ENCODE measurements at places on chromosomes 1 and 21. TPM values are rescaled to one million over a fixed set of nuclear protein-coding genes. Genes with fewer than 3 reads are reported as not detected.

DNA sequence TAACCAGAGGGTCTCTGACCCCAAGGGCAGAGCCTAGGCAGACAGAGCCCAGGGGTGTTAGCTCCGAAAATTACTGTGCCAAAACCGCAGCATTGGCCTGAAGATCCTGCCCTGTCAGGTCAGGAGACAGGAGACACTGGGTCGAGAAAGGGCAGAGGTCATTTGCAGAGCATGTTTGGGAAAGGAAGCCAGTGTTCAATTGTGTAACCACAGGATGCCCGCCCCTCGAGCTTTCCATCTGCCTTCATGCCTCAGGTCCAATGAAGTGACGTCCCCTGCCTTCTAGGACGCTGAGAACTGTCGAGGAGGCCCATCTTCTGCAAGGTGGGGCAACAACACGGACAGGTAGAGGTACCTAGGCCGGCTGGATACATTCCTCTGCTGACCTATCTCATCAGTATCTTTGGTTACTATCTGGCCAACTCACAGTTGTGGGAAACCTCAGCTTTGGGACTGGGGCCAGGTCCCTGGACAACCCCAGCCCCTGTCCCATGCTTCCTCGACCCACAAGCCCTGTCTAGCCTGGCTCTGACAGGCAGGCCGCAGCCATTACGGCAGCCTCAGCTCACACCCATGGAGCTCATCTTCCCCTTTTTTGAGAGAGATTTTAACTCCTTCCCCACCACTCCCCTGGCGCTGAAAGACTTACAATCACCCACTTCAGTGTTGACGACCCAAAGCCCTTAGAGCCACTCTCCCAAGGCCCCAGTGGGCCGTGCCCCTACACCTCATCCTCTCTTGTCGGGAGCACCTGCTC is 1.3 kb downstream of the ARL8A start:
- no peak for DNase-seq

DNA sequence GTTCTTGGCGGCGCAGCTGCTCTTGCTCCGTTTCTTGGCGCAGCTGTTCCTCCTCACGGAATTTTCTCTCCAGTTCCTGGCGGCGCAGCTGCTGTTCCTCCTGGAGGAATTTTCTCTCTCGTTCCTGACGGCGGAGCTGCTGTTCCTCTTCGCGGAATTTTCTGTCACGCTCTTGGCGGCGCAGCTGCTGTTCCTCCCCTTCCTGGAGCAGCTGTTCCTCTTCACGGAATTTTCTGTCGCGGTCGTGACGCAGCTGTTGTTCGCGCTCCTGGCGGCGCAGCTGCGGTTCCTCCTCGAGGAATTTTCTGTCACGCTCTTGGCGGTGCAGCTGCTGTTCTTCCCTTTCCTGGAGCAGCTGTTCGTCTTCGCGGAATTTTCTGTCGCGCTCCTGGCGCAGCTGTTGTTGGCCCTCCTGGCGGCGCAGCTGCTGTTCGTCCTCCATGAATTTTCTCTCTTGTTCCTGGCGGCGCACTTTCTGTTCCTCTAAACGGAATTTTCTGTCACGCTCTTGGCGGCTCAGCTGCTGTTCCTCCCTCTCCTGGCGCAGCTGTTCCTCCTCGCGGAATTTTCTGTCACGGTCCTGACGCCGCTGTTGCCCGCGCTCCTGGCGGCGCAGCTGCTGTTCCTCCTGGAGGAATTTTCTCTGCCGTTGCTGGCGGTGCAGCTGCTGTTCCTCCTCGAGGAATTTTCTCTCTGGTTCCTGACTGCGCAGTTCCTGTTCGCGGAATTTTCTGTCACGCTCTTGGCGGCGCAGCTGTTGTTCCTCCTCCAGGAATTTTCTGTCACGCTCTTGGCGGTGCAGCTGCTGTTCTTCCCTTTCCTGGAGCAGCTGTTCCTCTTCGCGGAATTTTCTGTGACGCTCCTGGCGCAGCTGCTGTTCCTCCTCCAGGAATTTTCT is 7.0 kb downstream of the TCHH start:
- DNase-seq, result no peak

GRCh38 chr1:14535619-14536355 is 62.7 kb upstream of the KAZN start:
- no peak for DNase-seq

DNA sequence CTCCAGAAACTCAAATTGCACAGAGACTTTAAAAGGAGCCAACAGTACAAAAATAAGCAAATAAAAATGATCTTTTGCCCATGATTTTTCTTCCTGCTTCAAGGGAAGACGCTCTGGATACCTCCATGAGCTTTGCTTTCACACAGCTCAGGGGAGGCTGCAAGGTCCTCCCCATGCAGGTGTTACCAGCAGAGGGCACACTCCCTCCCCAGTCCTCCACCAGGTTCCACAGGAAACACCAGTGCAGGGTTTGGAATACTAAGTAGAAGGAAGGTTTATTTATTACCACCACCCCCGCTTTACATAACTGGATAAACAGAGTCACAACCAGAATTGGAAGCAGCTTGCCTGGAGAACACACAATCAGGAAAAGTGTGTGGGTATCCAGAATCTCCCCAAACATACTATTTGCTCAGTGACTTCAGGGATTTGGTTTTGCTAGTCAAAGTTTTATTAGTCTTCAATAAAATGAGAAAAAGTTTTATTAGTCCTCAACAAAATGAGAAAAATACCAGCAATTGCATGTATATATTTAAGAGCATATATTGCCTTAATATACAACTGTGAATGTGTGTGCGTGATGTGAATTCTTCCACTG is 37.3 kb downstream of the HSD3B1 start:
- no peak for DNase-seq

DNA sequence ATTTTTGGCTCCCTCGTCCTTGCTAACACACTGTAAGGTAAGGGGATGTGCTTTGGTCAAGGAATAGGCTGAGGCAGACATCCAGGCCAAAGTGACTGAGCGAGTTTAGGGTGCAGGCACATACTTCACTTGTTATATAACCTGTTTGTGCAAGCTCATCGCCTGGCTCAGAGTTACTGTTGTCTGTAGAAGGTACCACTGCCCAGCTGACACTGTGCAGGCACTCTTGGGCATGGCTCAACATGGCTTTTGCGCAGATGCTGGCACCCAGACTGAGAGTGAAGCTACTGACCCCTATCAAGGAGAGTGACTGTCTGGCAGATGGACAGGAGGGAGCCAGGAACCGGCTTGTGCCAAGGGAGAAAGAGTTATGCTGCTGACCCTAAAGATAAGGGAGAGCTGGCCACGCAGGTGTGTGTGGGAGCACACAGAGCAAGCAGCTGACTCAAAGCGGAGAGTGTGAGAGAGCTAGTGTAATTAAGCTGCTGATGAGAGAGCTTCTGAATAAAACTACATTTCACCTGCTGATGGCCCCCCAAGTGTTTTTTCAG is 307.3 kb upstream of the USP24 start:
- no peak for DNase-seq

DNA sequence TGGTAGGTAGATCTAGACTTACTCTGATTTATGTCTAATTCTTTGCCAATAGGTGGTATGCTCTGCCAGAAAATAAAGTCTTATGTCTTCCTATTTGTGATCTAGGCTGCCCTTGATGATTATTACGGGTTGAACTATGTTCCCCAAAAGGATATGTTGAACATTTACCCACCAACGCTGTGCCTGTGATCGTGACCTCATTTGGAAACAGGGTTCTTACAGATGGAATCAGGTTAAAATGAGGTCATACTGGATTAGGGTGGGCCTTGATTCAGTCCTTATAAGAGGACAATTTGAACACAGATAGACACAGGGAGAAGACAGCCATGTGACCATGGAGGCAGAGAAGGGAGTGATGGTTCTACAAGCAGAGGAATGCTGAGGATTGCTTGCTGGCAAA is 95.1 kb upstream of the BCAR3 start:
- no peak for DNase-seq

DNA sequence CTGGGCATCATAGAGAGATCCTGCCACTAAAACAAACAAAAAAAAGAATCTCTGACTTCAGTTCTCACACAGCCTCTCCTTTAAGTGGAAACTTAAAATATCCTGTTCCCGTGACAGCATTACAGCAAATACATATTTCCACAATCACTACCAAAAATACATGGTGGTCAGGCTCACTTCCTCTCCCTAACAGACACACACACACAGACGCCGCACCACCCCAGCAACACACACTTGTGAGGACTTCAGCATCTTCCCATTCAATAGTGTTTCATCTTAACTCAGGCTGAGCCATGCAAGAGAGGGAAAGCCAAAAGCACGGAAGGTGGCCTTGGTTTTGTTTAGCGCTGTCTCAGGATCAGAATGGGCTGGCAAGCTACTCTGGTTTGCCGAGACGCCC is 21.9 kb downstream of the KIAA1614 start:
- DNase-seq, result no peak

DNA sequence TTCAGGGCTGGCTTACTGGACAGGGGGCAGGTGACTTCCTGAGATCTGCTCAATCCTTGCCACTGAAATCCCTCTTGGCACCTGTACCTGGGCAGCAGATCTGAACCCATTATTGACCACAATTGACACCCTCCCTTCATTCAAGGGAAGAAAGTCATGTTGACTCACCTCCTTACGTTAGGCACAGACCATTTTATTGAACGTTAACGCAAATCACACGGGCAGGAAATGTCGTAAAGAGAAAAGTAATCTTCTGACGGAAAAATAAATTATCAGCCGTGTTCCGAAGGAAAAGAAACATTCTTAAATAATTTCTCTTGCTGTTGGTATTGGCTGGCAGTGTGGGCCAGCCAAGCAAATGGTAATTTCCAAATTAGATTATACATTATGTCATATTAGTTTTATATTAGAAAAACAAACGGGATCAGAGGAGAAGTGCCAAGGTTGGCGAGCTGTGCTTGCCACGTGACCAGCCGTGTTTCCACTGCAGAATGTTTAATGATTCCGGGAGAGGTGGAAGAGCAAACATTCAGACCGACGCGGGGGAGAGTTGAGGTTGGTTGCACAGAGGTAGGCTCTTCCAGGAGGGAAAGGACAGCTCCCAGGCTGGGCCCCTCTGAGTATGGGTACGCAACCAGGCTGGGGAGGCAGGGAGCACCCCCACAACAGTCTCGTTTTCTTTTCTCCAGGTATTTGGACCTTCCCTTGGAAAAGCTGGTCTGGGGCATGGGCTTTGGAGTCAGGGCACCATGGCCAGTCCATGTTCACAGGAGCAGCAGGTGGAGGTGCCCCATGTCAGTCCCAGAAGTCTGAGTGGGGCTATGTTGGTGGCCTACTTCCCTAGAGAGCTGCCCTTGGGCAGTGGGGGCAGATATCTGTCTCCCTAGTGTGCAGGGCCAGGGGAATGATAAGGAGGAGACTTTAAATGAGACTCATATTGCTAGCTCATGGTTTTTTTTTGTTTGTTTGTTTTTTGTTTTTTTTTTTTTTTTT is 121.1 kb downstream of the FOXD2 start:
- no peak for DNase-seq

Gene NR5A2
- total RNA-seq, result 12.7 TPM

Gene TMPRSS15
- total RNA-seq, result not detected

Measured in ascending aorta (tissue), 2 donors.